ENCODE measurements at places on chromosomes 5 and 9.

DNA sequence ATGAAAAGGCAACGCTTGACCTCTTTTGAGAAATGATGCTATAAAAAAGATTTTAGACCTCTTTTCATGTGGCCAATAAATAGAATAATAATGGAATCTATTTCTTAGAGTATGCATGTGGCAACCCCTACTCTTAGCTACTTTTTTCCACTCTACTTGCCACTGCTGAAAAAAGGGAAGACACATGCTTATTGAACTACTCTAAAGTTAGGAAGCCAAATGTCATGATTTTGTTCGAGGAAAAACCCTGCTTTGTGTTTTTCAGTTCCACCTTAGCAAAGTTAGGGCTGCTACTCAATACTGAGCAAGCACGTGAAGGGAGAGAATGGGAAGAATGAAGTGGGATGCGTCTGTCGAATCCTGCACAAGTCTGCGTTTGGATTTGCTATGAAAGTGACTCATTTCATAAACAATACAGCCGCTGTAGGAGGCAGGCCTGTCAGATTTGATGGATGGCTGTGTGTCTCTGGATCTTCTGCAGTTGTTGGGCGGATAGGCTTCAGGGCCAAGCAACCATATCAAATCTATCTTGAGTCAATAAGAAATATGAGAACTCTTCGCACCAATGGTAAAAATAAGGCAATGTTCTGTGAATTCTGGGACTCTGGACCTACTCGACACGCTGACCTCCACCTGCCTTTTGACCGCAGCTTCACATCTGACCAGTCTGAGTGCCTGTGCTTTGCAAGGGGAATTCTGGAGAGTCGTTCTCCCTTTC is 333.6 kb downstream of the PIK3R1 start:
- no peak for DNase-seq

DNA sequence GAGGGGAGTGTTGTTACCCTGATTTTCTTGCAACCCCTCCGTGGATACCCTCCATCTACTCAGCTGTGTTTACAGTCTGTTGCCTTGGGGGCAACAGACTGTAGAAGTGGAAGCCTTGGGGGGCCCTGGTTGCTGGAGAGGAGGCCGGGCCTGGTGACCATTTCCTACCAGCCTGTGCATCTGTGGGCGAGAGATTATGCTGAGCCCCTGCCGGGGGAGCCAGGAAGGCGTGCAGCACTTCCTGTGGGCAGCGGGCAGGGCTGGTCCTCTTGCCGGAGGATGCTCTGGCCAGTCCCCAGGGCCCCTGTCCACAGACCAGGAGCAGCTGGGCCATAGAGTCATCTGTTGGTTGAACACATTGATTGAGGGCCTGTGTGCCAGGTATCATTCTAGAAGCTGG is 11.1 kb downstream of the ERGIC1 start:
- no peak for DNase-seq

DNA sequence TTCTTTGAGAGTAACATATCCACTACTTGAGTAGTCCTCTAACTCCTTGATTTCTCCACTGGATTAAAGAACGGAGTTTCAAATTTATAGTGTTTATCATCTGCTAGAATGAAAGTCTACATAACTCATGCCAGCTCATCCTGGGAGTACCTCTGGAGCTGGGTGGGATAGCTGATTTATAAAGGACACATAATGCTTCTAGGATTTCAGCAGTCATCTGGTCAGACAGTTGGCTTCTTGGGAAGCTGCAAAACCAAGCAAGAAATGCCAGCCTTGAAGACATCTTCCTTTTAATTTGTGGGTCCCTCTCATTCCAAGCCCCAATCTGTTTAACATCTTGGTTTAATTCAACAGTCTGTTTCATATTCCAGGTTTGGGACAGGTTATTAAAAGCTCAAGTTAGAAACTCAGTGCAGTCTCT is 3.2 kb downstream of the GALNT10 start:
- no peak for DNase-seq

- no peak for DNase-seq
Measured at GRCh38 chr9:103116246-103116645, 121.1 kb downstream of the CYLC2 start.

Data from lung (tissue), 17 donors.